A549 treated with DMSO at 1 μM for 4 hours (cell line): ENCODE measurements at places on chromosomes 4 and X. TPM values are rescaled to one million over a fixed set of nuclear protein-coding genes. Genes with fewer than 3 reads are reported as not detected.

Gene LIMCH1
- 33.6 to 55.2 TPM (median 46.0 TPM) in 5 replicates for total RNA-seq

Gene KCNE5
- total RNA-seq: 0.13 to 0.24 TPM (median 0.15 TPM) in 4 of 5 replicates, not detected in the other

Gene TSPAN7
- 2.9 to 3.6 TPM (median 3.2 TPM) in 5 replicates for total RNA-seq

Gene MAGEA2B
- 0.12 TPM in 1 of 5 replicates, not detected in the others for total RNA-seq

Gene MAGEB1
- not detected in 5 replicates for total RNA-seq

Gene NHSL2
- total RNA-seq: 0.32 to 0.45 TPM (median 0.37 TPM) in 5 replicates

Gene MAGEA12
- total RNA-seq: 0.15 to 0.24 TPM (median 0.17 TPM) in 5 replicates

Gene CCDC158
- 0.02 to 0.03 TPM in 2 of 5 replicates, not detected in the others for total RNA-seq
